Left renal cortex interstitium (tissue), 4 donors: ENCODE measurements at places on chromosomes 5 and 9. TPM values are rescaled to one million over a fixed set of nuclear protein-coding genes. Genes with fewer than 3 reads are reported as not detected.

- no peak for DNase-seq
Measured at GRCh38 chr9:125950880-125951471, 203.8 kb downstream of the PBX3 start.

PFN3 gene
- 0.91 TPM for polyA plus RNA-seq

- no peak for DNase-seq
Measured at GRCh38 chr9:11946531-11946930, 746.7 kb upstream of the TYRP1 start.

GRCh38 chr5:33538201-33538600 is 97.4 kb downstream of the TARS1 start:
- no peak for DNase-seq

SOX30 gene
- 0.39 TPM for polyA plus RNA-seq

DNA sequence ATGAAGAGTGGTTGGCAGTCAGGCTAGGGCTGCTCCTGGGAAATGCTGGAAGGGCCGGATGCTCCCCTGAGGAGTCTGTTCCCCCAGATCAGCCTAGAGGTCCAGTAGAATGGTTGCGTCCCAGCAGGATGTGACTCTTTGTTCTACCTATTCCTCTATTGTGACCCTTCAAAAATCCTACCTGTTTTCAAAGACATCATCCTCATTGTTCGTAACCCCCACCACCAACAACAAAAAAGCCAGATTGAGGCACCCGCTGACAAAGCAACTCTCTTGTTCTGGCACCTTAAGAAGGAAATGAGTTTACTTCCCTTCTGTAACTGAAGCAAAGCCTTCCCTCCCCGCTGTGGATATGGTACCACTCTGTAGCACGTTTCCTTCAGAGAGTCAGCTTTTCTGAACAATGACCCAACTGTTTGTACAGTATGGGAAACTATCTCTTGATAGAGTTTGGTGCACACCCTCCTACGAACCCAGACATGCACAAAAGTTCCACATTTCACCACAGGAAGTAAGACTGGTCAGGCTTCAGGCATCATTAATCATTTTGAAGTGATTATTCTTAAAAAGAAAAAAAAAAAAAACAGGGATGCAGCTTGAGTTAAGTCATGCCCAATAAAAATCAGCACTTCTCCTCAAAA is 207.2 kb downstream of the ENC1 start:
- no peak for DNase-seq

HMGXB3 gene
- 25.9 TPM for polyA plus RNA-seq

GRCh38 chr5:58064801-58065200 is 395.1 kb downstream of the PLK2 start:
- no peak for DNase-seq

DNA sequence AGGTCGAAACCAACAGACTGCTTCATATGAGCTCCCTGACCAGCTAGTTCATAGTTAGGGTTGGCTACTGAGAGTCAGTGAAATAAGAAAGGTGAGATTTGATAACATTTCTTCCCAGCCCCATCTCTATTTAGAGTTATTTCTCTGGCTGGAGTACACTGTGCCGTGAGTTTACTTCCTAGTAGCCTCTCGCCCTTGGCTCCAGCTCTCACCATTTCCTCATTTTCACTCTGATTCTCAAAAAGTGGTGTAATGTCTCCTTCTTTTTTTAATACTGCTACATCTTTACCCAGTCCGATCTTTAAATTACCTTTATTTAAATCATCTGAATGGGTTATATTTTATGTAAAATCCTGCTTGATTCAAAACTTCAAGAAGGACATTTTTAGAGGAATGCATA is 100.4 kb upstream of the FAM174A start:
- DNase-seq, result no peak

- DNase-seq, result no peak
Measured at GRCh38 chr5:100452126-100452525, 83.0 kb upstream of the FAM174A start.

LHFPL2 gene
- 52.1 TPM for polyA plus RNA-seq

DCTN4 gene
- polyA plus RNA-seq, result 67.9 TPM

- no peak for DNase-seq
Measured at GRCh38 chr9:21317956-21318923, 13.1 kb upstream of the IFNA5 start.

GRCh38 chr5:76535577-76535976 is 87.6 kb downstream of the F2RL2 start:
- DNase-seq, result no peak

TNC gene
- polyA plus RNA-seq, result 466 TPM

- DNase-seq, result no peak
Measured at GRCh38 chr9:78326564-78326963, 29.6 kb downstream of the PSAT1 start.

DNA sequence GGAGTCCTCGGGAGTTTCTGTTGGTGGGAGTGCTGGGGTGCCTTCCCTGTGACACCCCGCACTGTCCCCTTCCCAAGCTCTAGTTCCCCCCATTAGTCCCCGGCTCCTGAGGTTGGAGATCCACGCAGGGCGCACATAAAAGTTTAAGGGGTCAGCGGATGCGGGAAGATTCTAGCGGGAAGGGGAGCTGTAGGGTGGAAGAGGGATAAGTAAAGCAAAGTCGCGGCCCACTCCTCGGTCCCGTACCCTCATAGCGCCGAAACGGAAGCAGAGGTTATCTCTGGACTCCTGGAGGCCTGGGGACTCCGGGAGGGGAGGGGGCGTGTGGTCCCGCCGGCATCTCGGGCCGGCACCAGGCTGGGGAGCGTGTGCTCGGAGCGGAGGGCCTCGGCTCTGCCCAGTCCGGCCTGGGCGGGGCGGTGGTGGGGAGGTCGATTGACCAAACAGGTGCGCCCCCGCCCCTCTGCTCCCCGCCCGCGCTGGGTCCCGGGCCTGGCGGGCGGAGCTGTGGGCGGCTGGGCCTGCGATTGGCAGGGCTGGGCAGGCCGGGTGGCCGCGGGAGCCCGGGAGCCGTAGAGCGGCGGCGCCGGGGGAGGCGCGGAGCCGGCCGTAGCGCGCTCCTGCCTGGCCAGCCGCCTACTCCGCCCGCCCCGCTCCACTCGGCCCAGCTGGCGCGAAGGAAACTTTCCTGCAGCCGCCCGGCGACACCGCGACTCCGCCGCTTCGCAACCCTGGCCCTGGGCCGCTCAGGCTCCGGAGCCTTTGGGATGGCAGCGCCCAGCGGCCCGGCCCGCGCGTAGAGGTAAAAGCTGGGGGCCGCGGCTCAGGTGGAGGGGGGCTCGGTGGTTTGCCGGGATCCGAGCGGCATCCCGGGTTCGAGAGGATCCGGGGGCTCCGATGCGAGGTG is 52.2 kb upstream of the DAB2IP start:
- no peak for DNase-seq

- DNase-seq, result no peak
Measured at GRCh38 chr5:159773062-159773924, 143.0 kb upstream of the ADRA1B start.

GRCh38 chr5:135980620-135981019 is 25.8 kb upstream of the LECT2 start:
- DNase-seq, result no peak

- no peak for DNase-seq
Measured at GRCh38 chr5:10481241-10481935, 39.7 kb downstream of the ROPN1L start.

SPATA31A3 gene
- not detected for polyA plus RNA-seq

SPATA31C1 gene
- 0.74 TPM for polyA plus RNA-seq

DNA sequence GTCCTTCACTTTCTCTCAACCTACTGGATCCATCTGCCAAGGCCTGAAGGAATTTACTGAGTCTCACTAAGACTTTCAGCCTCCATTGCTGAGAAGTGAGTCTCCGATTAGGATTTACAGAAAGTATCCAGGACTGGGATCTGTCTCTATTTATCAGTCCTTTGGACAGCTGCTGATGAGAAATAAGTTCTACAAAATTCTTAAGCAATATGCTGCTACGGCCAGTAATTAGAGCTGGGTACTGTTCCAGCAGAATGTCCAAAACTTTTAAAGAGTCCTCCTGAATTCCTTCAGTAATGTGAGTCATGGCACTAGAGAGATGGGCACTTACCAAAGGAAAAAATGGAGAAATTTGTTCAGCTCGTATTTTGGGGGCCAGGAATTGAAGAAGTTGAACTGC is 5.9 kb downstream of the TEX10 start:
- DNase-seq, result no peak

ANKRD20A1 gene
- polyA plus RNA-seq, result 3.5 TPM

DNA sequence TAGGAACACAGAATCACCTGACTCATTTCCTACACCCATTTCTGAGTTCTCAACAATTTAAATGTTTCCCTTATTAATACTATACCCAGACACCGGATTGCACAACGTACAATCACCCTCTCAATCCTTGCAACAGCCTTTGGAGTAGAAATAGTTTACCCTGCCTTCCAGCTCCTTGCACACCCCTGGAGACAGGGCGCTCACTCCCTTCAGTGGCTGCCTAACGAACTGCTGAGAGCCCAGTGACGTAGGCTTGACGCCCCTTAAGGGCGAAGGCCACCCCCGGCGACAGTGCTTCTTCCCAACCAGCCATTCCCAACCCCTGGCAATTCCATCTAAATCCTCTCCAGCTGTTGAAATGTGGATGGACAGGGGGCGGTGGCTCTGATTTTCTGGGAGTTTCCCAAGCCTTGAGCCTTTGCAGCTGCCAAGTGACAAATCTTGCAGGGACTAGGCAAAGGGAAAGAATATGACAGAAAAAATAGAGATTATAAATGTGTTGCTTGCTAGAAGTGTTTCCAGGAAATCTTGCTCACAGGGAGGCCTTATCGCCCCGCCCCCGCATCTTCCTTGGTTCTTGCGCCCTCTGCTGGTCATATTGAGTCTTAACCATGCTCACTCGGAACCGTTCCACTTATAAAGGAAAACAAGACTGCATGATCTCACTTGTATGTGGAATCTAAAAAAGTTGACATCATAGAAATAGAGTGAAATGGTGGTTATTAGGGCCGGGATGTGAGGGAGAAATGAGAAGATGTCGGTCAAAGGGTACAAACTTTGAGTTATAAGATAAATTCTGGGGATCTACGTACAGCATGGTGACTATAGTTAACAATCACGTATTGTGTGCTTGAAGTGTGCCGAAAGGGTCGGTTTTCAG is 7.6 kb upstream of the BARX1 start:
- DNase-seq, result peak; percentile 76

GRCh38 chr9:130356033-130356432 is 88.7 kb upstream of the ASS1 start:
- DNase-seq, result no peak

- DNase-seq, result no peak
Measured at GRCh38 chr9:109107402-109108240, 12.1 kb downstream of the TMEM245 start.

DNA sequence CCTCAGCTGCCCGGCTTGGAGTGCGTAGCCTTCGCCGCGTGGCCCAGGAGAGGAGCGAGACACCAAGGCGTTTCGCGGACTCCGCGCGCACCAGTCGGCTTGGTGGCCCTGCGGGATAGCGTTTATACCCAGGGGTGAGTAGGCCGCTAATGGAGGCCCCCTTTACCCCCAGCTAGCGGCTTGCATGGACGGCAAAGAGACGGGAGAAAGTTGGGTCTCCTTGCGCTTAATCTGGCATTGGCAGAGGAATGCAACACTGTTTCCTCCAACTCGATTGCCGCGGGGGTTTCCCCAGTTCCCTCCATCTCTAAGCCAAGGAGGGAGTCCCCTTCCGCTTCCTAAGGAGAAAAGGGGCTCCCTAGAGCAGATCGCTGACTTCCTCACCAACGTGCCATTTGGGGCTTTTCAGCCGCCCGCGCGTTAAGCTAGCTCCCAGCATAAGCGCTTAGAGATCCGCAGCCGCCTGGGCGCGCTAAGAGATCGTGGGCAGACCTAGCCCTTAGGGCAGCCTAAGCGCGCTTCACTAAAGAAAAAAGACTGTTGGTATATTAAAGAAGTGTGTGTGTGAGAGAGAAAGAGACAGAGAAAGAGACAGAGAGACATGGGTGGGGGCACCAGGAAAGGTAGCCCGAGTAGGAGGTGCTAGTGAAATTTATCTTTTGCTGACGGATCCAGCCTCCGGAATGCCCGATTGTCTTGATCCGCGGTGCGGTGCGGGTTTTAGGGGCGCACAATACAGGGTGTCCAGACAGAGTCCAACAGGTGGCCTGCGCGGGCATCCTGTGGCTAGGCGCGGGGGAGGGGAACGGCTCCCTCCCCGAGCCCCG is 597.9 kb upstream of the SGCD start:
- no peak for DNase-seq

- DNase-seq, result no peak
Measured at GRCh38 chr5:170254056-170254455, 21.3 kb downstream of the C5orf58 start.

- no peak for DNase-seq
Measured at GRCh38 chr5:135138116-135138850, 104.3 kb upstream of the PITX1 start.

DNA sequence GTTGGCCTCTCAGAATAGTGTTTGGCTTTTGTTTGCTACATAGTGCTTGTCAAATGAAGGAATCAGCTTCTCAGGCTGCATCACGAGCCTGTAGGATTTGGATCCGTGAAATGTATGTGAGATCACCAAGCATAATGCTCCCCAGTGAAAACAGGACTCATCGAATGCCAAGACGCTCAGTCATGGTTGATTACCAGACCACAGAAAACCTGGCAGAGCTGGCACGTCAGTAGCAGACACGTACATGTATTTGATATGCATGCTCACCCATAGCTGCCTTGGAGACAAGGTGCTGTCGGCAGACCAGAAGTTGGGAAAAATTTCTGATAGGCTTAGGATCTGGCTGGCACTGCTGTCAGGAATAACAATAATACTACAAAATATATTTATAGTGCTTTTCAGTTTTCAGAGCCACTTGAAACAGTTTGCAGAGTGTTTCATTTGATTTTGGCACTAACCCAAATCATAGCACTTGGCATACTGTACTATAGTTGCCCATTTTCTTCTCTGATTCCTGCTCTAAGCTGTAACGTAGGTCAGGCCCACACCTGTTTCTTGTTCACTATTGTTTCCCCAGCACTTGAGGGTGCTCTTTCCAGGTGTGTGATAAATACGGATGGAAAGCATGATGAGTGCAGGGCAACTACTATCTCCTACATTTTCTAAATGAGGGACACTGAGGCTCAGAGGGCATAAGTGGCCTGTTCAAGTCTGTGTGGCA is 226.1 kb downstream of the NR3C1 start:
- DNase-seq, result no peak
